ENCODE measurements at places on chromosomes 3 and 15.

DNA sequence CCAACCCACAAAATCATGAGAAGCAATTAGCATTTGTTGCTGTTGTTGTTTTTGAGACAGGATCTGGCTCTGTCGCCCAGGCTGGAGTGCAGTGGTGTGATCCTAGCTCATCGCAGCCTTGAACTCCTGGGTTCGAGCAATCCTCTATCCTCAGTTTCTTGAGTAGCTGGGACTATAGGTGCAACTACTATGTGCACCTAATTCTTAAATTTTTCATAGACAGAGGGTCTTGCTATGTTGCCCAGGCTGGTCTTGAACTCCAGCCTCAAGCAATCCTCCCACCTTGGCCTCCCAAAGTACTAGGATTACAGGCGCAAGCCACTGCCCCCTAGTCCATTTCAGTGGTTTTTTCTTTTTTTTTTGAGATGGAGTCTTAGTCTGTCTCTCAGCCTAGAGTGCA, 18.3 kb downstream of the PARP16 start:
- no peak for DNase-seq

GRCh38 chr15:59247364-59247763, 40.7 kb downstream of the LDHAL6B start:
- DNase-seq, result no peak

DNA sequence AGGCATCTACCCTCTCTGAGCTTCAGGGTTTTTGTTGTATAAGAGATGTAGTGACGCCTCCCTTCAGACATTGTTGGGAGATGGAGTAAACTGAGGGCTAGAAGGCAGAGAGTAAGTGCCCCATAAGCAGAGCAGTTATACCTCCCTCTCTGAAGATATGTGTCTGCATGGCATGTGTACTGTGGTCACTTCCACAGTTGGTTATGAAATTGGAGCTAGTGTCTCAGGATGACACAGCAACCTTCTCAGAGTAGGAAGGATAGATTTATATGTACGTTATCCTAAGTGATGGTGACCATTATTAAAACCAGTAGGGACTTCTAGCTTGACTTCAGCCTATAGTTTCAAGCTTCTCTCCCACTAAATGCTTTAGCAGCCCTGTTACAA, 17.9 kb downstream of the PXK start:
- DNase-seq, result no peak

DNA sequence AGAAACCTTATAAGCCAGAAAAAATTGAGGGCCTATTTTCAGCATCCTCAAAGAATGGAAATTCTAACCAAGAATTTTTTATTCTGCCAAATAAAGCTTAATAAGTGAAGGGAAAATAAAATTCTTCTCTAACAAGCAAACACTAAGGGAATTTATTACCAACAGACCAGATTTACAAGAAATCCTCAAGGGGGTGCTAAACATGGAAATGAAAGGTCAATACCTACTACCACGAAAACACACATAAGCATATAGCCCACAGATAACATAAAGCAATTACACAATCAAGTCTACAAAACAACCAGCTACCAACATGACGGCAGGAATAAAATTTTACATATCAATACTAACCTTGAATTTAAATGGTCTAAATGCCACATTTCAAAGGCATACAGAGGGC, 883.5 kb downstream of the SI start:
- no peak for DNase-seq

- DNase-seq, result no peak
These were observed 96.0 kb upstream of the TSC22D2 start for GRCh38 chr3:150312018-150312657.

DNA sequence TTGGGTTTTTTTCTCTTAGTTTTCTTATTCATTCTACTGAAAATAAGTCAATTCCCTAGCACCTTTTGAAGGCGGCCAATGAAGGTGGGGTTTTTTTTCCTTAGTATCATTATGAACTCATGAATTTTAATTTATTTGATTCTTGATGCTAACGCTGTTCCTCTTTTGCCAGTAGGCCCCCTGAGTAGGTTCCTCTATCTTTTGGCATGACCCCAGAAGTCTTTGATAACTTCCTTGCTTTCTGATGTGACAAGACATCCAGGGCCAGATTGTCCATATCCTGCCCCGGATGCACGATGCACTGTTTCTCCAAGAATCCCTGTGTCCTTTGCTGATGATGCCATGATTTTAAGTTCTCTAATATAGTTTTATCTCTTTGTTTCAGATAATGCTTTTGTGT, 20.6 kb downstream of the LRRK1 start:
- DNase-seq, result no peak

- DNase-seq, result no peak
These were observed 99.0 kb downstream of the TIGIT start for GRCh38 chr3:114392831-114393230.

- no peak for DNase-seq
These were observed 39.1 kb downstream of the PAK2 start for GRCh38 chr3:196778755-196779154.

DNA sequence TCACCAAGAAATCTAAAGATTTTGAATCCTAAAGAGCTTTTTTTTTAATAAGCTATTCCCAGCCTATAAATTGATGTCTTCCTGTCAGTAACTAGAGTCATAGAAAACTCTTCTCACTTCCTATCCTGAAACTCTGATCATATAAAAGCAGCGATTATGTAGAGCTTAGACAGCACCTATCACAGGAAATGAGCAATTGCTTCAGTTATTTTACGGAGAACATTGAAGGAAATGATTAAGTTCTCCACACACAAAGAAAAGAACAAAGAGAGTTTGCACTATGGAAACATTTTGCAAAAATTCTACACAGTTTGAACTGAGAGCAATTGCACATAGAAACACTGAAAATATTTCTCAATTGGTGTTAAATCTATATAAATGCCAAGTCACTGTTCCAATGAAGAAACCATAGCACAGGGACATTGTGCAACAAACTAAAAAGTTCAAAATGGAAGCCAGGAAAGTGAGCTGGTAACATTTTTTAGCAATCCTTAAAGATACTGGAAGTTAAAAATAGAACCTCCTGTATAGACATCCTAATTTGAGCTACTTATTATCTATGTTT, 291.5 kb upstream of the ARHGEF26 start:
- DNase-seq, result no peak

- DNase-seq, result no peak
These were observed 41.1 kb downstream of the CYFIP1 start for GRCh38 chr15:22939051-22939450.

DNA sequence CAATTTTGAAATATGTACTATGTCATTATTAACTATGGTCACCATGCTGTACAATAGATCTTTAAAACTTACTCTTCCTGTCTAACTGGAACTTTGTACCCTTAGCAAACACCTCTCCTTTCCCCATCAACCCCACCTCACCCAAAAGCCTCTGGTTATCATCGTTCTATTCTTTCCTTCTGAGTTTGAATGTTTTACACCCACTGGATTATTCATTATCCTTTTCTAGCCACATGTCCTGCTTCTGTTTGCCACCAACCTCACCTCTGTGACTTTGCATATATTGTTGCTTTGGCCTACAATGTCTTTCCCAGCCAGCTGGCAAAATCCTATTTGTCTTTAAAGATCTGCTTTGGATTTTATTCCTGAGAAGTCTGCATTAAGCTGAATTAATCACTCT, 102.6 kb upstream of the TSPAN3 start:
- no peak for DNase-seq

DNA sequence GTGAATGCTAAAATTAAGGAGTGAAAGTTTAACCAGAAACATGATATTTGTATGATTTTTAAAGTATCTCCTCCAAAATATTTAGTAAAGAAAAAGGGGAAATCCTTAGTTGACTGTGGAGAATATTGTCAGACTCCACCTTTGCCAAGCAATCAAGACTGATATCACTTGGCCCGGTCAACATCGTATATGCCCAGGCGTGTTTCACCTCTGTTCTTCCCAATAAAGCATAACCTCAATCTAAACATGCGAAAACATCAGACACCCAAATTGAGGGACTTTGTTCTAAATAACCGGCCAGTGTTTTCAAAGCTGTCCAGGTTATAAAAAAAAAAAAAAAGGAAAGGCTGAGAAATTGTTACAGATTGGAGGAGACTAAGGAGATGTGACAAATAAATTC, 54.2 kb upstream of the PPP4R2 start:
- DNase-seq, result no peak

GRCh38 chr3:158789592-158789991, 12.3 kb upstream of the MFSD1 start:
- no peak for DNase-seq

DNA sequence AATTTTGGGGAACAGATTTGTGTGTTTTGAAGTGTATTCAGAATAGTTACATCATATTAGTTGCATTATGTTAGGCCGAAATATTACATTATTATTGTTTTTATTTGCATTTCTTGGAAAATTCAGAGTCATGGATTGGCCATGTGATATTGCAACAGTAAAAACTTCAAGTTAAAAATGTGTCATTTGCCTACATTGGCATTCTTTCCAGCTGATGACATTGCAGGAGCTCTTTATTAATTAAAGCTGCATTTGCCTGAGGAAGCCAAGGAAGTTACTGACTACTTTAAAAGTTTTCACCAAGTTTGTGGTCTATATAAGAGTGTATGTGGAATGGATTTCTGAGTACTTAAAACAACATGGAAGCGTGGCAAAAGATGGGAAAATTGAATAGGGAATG, 726.4 kb upstream of the SGO1 start:
- no peak for DNase-seq

GRCh38 chr3:179933080-179933479, 103.7 kb downstream of the PEX5L start:
- DNase-seq, result no peak

DNA sequence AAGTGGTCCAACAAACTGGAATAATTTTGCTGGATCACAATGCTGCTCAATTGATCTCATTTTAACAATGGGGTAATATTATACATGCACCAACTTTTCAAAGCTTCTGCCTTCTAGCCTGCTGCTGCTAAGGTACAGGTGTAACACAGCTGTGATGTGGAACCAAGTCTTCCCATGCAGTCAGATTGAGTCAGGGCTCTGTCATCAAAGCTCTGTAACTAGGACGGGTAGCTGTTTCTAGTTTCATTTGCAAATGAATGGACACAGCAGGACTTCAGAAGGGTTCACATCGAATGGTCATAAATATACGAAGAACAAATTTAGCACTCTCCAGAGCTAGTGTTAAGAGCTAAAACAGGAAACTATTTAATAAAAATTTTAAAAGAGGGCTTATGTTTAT, 189.2 kb downstream of the USP13 start:
- DNase-seq, result no peak

- DNase-seq, result no peak
These were observed 8.3 kb downstream of the TNIK start for GRCh38 chr3:171451915-171452314.

DNA sequence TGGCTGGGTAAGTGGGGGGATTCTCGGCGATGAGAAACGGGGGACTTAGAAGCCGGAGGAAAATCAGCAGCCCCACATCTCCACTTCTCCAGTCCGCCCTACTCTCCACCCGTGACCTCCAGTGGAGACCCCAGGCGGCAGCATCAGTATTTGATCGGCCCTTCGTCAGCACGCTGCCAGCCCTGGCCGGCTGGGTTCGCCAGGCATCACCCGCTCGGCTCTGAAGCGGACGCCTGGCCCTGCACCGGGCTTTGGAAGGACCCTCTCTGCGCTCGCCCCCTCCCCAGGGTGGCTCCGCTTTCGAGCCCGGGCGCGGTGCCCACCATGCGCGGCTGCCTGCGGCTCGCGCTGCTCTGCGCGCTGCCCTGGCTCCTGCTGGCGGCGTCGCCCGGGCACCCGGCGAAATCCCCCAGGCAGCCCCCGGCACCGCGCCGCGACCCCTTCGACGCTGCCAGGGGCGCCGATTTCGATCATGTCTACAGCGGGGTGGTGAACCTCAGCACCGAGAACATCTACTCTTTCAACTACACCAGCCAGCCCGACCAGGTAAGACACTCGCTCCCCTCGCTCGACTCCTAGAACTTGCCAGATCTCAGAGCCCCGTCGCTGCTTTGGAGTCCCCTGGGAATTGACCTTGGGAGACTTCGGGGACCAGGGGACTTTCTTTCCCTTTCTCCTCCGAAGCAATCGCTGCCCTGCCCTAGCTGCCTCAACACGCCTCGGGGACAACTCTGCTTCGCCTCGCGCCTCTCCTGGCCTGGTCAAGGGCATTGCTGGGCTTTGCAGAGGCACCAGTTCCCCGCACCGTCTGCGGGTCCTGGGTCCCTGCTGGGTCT, 561 bp downstream of the SIDT1 start:
- no peak for DNase-seq

DNA sequence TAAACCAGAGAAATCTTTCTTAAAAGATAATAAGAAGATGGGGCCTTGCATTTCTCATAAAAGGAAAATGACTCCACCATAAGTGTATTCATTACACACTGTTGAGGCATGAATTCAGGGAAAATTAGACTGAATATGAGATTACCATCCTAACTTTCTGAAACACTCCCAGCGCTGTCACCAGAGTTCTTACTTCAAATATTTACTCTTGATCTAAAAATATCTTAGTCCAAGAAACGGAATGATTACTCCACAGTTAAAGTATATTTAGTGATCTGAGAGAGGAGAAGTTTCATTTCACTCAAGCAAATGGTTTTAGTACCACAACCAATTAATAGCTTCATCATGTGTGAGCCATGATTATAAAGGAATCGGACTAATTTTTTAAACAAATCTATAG, 300.3 kb downstream of the ZBTB20 start:
- no peak for DNase-seq

DNA sequence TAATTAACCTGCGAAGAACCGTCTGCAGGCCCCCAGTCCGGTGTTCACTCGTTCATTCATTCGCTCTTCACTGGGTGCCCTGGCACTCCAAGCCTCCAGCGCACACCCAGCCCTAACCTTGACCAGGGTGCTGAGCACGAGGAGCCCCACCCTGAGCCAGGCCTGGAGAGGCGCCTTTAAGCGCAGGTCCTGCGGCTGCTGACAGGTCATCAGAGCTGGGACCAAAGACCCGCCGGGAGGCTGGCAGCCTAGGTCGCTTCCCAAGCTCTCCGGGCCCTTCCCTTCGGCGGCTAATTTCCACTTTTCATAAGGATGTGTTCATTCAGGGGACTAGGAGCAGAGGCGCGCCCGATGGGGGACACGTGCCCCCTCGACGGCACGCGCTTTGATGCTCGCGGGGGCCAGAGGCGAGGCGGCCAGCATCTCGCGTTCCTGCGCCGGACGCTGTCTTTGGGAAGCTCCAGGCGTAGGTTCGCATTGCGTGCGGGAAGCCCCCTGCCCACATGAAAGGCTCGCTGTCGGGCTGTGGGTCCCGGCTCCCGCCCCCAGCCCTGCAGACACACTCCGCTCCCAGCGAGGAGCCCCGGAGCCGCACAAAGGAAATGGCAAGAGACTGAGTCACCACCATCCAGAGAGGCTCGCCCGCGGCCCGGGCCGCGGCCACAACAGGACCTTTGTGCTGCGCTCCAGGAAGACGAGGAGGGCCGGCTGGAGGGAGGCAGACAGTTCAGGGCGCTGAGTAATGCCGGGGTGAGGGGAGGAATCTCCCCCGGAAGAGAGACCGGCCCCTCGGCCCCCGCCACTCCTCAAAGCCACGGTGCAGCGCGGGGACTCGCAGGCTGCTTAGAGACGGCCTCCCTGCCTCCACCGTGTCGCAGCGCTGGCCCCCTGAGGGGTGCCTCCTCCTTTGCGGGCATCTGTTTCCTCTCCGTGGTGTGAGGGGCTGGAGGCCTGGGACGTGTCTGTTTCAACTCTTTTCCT, 266.4 kb upstream of the HES1 start:
- no peak for DNase-seq

- no peak for DNase-seq
These were observed 32.9 kb upstream of the SLC22A13 start for GRCh38 chr3:38232701-38233100.

- no peak for DNase-seq
These were observed 190.9 kb upstream of the CFAP20DC start for GRCh38 chr3:59240666-59241255.
